ENCODE measurements at places on chromosomes 3 and 15. TPM values are rescaled to one million over a fixed set of nuclear protein-coding genes. Genes with fewer than 3 reads are reported as not detected.

DNA sequence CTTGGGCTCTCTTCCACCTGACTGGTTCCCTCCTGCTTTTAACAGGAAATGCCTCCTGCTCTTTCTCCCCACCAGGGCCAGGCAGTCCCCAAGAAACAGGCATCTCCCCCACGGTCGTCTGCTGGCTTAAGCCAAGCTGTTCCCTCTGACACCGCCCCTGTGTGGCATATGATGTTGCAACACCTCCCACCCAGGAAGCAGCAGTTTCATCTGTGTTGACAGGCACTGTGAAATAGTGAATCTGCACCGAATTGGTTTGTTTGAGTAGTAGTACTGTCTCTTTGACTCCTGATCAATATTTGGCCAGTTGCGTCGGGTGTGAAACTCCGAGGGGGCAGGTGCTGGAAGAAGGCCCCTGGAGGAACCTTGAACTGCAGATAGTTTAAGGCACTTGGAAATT is 188.8 kb downstream of the FEZF2 start:
- no peak for DNase-seq

DNA sequence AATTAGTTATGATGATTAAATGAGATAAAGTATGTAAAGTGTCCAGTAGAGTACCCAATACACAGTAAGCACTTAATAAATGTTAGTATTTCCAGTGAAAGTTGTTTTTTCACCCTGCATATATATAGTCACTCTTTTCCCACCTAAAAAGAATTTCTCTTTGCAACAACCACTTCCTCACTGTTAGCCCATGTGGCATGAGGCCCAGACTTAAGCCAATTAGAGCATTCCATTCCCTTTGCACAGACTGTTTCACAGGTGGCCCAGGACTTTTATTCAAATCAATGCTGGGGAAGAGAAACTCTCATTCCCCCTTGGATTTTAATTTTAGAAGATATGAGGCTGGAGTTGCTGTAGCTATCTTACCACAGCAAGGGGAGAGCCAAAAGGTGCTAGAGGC is 3.7 kb downstream of the IFT80 start:
- peak; percentile 90 for DNase-seq

- DNase-seq, result peak; percentile 85
Measured at GRCh38 chr15:80105595-80105994, 46.1 kb downstream of the ZFAND6 start.

GRCh38 chr3:40427045-40427669 is 30.0 kb upstream of the RPL14 start:
- DNase-seq, result no peak

Gene PPP2R3A
- total RNA-seq, result 10.5 TPM

GRCh38 chr3:193560870-193561269 is 6.2 kb upstream of the ATP13A4 start:
- no peak for DNase-seq

GRCh38 chr3:105238367-105238766 is 128.3 kb upstream of the ALCAM start:
- no peak for DNase-seq

DNA sequence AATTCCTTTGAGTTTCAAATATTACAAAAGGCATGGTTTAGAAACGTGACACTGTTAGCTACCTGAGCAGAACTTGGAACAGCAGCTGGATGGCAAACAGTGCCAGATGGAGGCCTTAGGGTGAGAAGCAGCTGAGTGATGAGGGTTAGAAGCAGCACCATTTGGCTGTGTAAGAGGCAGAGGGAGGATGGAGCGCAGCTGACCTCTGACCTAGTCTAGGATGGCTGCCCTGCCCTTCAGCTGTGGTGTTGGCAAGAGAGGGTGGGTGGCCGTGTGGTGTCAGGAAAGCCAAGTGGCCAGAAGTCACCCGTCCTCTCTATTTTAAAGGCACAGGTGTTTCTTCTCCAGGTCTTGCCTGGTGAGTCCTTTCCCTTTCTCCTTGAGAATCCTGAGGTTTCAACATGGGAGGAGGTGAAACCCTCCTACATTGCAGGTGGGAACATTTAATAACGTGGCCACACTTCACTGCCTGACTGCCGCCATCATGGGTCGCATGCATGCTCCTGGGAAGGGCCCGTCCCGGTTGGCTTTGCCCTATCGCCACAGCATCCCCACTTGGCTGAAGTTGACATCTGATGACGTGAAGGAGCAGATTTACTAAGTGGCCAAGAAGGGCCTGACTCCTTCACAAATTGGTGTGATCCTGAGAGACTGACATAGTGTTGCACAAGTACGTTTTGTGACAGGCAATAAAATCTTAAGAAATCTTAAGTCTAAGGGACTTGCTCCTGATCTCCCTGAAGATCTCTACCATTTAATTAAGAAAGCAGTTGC is 17.6 kb downstream of the BCL2L10 start:
- DNase-seq, result no peak

Gene SLC27A2
- 0.66 TPM for total RNA-seq

Gene SH3GL3
- total RNA-seq, result under 0.01 TPM

GRCh38 chr3:12352253-12352652 is 63.4 kb downstream of the PPARG start:
- DNase-seq, result no peak

Gene CRABP1
- not detected for total RNA-seq

GRCh38 chr3:152335273-152335672 is 66.5 kb downstream of the MBNL1 start:
- DNase-seq, result no peak

GRCh38 chr3:64152086-64152485 is 73.2 kb downstream of the PRICKLE2 start:
- DNase-seq, result peak; percentile 87

Gene CNTN3
- total RNA-seq, result 8.3 TPM

Gene ADAMTS7
- total RNA-seq, result 5.1 TPM

DNA sequence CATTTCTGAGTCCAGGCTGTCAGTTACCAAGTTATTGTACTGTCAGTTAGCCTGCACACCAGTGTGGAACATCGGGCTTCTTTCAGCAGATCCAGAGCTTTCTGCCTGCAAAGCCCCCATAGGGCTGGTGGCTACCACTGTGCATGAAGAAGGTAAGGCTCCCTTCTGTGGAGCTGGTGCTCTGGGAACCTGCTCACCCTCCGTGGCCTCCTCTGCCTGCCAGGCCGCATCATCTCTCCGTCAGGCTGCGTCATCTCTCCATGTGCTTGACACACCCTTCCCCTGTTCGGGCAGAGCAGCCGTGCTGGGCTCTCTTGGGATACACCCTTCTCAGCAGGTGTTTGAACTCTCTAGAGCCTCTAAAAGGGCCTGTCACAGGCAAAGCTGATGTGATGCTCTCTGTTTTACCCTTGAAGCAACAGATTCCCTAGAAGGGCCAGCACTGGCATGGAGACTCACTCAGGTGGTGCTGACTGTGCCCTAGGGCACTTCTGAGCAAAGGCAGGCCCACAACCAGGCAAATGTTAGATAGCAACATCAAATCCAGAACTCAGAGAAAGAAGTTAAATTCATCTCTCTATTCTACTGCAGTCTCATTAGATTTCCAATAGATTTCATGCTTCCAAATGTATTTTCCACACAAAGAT is 261.1 kb downstream of the EPHB1 start:
- DNase-seq, result no peak

DNA sequence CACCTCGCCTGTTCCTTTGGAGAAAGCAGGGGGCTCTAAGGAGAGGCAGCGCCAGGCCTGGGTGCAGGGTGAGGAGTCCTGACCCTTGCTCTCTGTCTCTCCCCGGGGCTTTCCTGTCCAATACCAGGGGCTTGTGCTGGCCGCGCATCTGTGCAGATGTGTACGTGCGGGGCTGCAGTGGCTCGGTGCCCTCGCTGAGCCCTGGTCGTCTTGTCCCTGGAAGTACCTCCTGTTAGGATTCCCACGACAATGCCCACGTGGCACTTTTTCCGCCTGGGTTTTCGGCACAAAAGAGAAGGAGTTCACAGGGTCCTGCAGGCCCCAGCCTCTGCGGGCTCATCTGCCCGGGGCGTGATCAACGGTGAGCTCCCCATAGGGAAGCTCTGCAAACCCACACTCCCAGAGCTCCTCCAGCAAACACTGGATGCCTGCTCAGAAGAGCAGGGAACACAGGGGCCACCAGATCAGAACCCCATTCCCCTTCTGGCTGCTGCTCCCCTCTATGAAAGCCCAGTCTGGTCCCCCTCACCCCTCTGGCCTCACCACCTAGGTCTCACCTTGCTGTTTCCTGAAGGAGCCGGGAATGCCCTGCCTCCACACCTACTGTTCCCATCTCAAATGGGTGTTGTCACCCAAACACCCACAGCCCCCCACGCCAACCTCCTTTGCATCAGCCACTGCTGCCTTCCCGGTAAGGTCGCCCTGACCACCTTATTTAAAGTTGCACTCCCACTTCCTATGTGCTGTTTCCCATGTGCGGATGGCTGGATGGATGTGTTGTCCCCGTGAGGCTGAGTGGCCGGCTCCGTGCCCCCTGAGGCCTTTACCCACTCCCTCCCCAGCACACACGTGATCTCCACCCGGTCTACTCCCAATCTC is 62.6 kb upstream of the PRR20G start:
- DNase-seq, result no peak

Gene SNX22
- 0.17 TPM for total RNA-seq
